CD4-positive, alpha-beta T cell (primary cell): ENCODE measurements at places on chromosomes 2 and 18. TPM values are rescaled to one million over a fixed set of nuclear protein-coding genes. Genes with fewer than 3 reads are reported as not detected.

DNA sequence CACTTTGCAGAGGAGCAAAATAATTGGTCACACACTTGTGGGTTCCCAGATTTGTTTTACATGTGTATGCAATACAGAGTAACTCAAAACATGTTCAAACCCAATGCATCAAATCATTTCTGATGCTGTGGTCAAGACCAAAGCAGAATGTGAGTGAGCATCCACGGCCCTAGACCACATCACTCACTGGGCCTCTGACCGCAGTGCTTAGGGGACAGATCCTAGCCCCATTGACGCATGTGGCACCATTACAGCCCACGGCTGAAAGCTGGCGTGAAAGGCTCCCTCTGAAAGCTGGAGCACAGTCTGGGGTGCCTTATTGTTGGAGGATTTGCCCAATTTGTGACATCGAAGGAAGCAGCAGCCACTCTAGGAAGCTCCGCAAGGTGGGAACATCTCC lies 498.8 kb upstream of the TCF4 start:
- no peak for DNase-seq

GRCh38 chr2:198596985-198597384 lies 792.6 kb downstream of the PLCL1 start:
- no peak for DNase-seq

DNA sequence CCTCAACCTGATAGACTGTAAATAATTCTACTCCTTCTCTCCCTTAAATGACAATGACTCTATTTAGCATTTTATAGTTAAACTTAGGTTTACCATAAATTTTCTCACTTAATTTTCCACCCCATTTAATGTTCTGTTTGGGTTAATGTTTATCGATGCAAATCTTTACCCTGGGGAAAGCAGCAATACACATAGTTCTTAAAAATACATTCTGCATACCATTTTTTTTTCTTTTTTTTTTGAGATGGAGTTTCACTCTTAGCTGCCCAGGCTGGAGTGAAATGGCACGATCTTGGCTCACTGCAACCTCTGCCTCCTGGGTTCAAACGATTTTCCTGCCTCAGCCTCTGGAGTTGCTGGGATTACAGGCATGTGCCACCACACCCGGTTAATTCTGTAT lies 14.0 kb downstream of the STAM2 start:
- no peak for DNase-seq

DNA sequence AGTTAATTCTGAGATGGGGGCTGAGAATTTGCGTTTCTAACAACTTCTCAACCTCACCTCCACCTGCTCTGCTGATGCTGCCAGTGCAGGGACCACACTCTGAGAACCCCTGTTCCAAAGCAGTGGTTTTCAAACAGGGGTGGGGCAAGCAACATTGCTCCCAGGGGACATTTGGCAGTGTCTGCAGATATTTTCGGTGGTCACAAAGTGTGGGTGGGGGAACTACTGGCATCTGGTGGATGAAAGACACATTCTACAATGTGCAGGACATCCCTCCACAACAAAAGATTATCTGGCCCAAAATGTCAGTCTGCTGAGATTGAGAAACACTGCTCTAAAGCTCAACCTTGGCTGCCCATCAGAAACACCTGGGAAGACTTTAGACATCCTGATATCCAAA lies 188.7 kb upstream of the SATB2 start:
- no peak for DNase-seq

DNA sequence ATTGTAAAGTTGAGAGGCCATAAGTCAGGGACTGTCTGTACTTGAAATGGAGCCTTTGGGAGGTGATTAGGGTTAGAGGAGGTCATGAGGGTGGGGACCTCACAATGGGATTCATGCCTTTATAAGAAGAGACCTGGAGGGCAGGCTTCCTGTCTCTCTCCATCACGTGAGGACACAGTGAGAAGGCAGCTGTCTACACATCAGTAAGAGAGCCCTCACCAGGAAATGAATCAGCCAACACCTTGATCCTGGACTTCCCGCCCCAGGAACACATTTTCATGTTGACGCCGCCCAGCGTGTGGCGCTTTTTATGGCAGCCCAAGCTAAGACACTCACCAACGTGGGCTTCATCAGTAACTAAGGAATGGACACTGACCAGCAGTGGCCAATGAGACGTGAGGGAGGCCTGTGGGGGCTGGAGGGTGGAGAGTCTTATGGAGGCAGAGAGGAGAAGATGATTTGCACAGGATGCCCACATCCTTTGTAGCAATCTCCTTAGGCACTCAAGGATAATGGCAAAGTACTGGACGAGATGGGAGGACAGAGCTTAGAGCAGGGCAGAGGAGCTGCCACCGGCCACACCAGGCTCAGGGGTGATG lies 162.7 kb downstream of the EIPR1 start:
- DNase-seq: no peak

DNA sequence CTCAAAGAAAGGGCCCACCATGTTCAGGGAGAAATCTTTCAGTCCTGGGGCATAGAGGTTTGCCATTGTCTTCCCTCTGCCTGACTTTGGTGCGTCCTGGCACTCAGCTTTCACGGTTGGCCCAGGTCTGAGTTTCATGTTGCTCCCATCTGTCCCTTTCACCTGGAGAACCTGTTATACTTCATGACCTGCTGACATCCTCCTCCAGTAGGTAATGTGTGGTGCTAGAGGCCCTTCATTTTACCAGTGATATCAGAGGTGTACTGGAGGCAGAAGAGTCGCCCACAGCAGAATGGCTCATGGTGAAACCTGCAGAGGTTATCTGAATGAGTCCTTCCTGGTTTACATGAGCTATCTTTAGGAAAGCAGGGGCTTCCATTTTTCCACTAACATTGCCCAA lies 128.8 kb upstream of the DLX2 start:
- DNase-seq: no peak

DNA sequence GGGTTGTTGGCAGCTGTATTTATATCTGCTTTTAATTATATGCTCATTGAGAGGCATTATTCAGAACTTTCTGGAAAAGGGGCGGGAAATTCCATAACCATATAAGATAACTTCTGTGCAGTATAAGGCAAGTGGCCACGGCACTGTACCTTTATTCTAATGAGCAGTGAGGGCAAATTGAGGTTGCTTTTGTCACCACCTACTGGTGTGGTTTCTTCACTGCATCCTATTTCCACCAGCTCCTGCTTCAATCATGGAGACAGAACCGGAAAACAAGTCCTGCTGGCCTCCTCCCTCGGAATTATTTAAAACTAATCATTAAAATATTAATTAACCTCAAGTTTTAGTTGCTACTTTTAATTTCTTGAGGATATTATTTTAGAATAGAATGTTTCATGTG lies 759.4 kb downstream of the CBLN2 start:
- DNase-seq: no peak

- no peak for DNase-seq
Observed at GRCh38 chr2:42791606-42792005, 777 bp downstream of the HAAO start.

- DNase-seq: no peak
Observed at GRCh38 chr2:185643434-185643833, 95.2 kb upstream of the FSIP2 start.

DNA sequence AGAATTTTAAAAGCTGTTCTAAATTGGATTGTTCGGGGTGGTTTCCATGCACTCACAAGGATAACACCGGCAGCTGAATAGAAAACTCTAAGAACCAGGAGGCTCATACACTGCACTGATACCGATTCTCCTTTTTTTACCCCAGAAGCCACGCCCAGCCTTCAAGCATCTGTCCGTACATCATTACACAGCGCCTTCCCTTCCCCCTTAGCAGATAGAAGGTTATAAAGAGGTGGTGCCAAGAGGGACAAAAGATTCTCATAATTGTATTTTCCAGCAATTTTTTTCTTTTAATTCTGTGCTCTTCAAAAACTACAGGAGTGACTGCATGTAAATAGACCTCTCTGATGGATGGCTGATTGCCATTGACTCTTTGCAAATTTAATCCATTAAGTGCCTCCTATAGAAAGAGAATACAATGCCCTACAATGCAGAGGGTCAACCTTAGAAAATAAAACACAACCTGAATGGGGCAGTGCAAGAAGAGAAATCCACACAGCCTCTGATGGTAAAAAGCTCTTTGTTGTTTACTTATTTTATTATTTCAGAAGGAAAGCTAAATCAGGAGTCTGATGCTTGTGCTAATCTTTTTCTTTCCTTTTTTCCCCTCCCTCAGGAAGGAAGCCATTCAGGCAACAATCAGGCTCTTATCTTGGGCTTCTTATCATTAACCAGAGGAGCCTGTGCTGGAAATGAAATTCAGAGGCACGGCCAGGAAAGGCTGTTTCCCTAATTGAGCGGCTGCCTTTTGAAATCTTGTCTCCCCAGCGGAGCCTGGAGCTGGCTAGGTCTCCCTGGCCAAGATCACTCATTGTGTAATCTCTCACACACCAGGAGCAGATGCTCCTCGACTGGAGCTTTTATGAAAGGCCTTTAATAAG lies 198.9 kb upstream of the NABP1 start:
- DNase-seq: no peak

GRCh38 chr2:193806088-193806774 lies 1611.5 kb upstream of the TMEFF2 start:
- no peak for DNase-seq

GRCh38 chr18:13831864-13832508 lies 8.0 kb downstream of the MC5R start:
- no peak for DNase-seq

IL36RN gene
- total RNA-seq: not detected

HOXD13 gene
- total RNA-seq: not detected

FOXI3 gene
- not detected for total RNA-seq

CKAP2L gene
- total RNA-seq: 0.08 TPM

SRD5A2 gene
- not detected for total RNA-seq
